H4 (cell line): ENCODE measurements at places on chromosomes 2 and 18. TPM values are rescaled to one million over a fixed set of nuclear protein-coding genes. Genes with fewer than 3 reads are reported as not detected.

Gene CDK15
- total RNA-seq, result 8.0 and 9.2 TPM in 2 replicates

Gene OLA1
- total RNA-seq, result 97.4 and 117 TPM in 2 replicates

Gene SLC9A4
- total RNA-seq, result not detected in 2 replicates

Gene STPG4
- total RNA-seq, result not detected in 2 replicates

Gene MRPL19
- 67.9 and 70.2 TPM in 2 replicates for total RNA-seq

Gene NEU4
- total RNA-seq, result not detected in 2 replicates

Gene NCK2
- total RNA-seq, result 14.7 and 17.6 TPM in 2 replicates

Gene FBXO36
- total RNA-seq, result 4.8 and 5.3 TPM in 2 replicates

Gene GKN2
- total RNA-seq, result not detected in 2 replicates

Gene DNAJB2
- 16.1 and 18.3 TPM in 2 replicates for total RNA-seq

Gene FAM117B
- 2.8 and 4.3 TPM in 2 replicates for total RNA-seq

Gene AGXT
- total RNA-seq, result not detected in 2 replicates

Gene ASPRV1
- 0.23 TPM in 1 of 2 replicates, not detected in the other for total RNA-seq

Gene MC5R
- 0.10 TPM in 1 of 2 replicates, not detected in the other for total RNA-seq

Gene LBX2
- total RNA-seq, result 0.97 TPM in 1 of 2 replicates, not detected in the other

Gene MTA3
- 23.8 and 26.4 TPM in 2 replicates for total RNA-seq

Gene IL18R1
- total RNA-seq, result 2.0 and 2.8 TPM in 2 replicates

Gene TMEM247
- not detected in 2 replicates for total RNA-seq

Gene RSAD2
- total RNA-seq, result 1.2 and 1.7 TPM in 2 replicates

Gene SLC5A6
- 22.6 and 26.2 TPM in 2 replicates for total RNA-seq

Gene ARMC9
- 34.4 and 41.9 TPM in 2 replicates for total RNA-seq

Gene ZNF2
- total RNA-seq, result 5.0 and 5.6 TPM in 2 replicates

Gene DUSP19
- 1.7 and 3.3 TPM in 2 replicates for total RNA-seq

Gene LAMA1
- 3.2 and 4.7 TPM in 2 replicates for total RNA-seq

Gene AQP12A
- not detected in 2 replicates for total RNA-seq

Gene COBLL1
- total RNA-seq, result 5.0 and 15.8 TPM in 2 replicates

Gene IL18RAP
- total RNA-seq, result 0.06 TPM in 1 of 2 replicates, not detected in the other

Gene TUBA4B
- total RNA-seq, result not detected in 2 replicates

Gene FSHR
- 0.29 TPM in 1 of 2 replicates, not detected in the other for total RNA-seq

Gene LYPD1
- 22.0 and 37.9 TPM in 2 replicates for total RNA-seq

Gene ABCG8
- total RNA-seq, result not detected in 2 replicates

Gene ALPG
- total RNA-seq, result not detected in 2 replicates

Gene ZC3H6
- 0.92 and 5.0 TPM in 2 replicates for total RNA-seq

Gene ABHD3
- total RNA-seq, result 12.9 and 16.2 TPM in 2 replicates

Gene GIGYF2
- total RNA-seq, result 37.0 and 43.7 TPM in 2 replicates

Gene CHRNG
- not detected in 2 replicates for total RNA-seq
